ENCODE measurements at places on chromosomes 7 and 10. TPM values are rescaled to one million over a fixed set of nuclear protein-coding genes. Genes with fewer than 3 reads are reported as not detected.

The ICA1 gene
- 15.1 TPM for total RNA-seq

The AMPH gene
- 14.0 TPM for total RNA-seq

The OPN4 gene
- total RNA-seq, result not detected

The ZNF316 gene
- total RNA-seq, result 10.4 TPM

The LOXL4 gene
- 0.97 TPM for total RNA-seq

The ATOH7 gene
- total RNA-seq, result not detected

The CYP3A4 gene
- 0.11 TPM for total RNA-seq

The BAIAP2L1 gene
- total RNA-seq, result 11.1 TPM

The NXPH1 gene
- total RNA-seq, result not detected

The TMEM184A gene
- 1.7 TPM for total RNA-seq

The SH3PXD2A gene
- total RNA-seq, result 3.4 TPM

The CLIP2 gene
- total RNA-seq, result 41.9 TPM

The PTPRZ1 gene
- total RNA-seq, result 0.17 TPM

The HMX2 gene
- 1.3 TPM for total RNA-seq

The TMEM273 gene
- total RNA-seq, result not detected

The GPR15LG gene
- not detected for total RNA-seq

The GPR37 gene
- total RNA-seq, result 0.65 TPM

The PAOX gene
- 0.48 TPM for total RNA-seq

The SOSTDC1 gene
- not detected for total RNA-seq

The TEX36 gene
- not detected for total RNA-seq

The COBL gene
- total RNA-seq, result 4.6 TPM

The STMP1 gene
- 9.1 TPM for total RNA-seq

The ZEB1 gene
- total RNA-seq, result 11.3 TPM

The KIF20B gene
- 38.1 TPM for total RNA-seq

The ALOX5 gene
- total RNA-seq, result 0.06 TPM

The MARVELD1 gene
- 9.9 TPM for total RNA-seq

The TMEM270 gene
- 1.5 TPM for total RNA-seq

The EBLN1 gene
- not detected for total RNA-seq
